ENCODE measurements at places on chromosomes 5 and 9.

- DNase-seq = no peak
Observed at GRCh38 chr5:38009749-38010358, 170.0 kb upstream of the GDNF start.

DNA sequence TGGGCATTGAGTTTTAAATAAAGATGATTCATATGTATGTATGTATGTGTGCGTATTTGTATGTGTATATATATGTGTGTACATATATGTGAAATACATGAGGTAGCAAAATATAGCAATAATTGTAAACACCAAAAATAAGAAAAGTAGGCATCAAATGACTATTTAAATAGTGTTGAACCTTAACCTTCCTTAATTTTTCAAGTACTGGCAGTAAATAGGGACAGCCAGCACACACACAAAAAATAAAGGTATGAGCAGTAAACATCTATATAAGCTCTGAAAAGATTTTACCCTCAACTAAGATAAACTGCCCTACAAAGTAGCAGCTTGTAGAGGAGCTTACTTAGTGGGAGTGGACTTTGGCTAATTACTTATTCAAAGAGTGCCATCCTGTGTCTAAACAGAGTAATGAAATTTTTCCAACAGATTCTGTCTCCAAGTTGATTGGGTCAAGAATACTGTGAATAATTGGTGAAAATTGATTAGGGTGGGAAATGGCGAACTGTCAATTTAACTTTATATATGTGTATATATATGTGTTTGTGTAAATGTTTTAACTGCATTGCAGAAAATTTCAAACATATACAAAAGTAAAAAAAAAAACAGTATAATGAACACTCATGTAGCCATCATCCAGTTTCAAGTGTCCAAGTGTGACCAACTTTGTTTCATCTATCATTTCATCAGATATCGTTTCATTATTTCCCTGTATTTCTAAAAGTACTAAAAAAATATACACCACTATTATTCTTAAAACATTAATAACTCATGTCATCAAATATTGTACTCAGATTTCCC, 2.0 kb upstream of the ADAMTS6 start:
- DNase-seq = peak; percentile 71

- DNase-seq = no peak
Observed at GRCh38 chr9:14062586-14063221, 251.2 kb downstream of the NFIB start.

DNA sequence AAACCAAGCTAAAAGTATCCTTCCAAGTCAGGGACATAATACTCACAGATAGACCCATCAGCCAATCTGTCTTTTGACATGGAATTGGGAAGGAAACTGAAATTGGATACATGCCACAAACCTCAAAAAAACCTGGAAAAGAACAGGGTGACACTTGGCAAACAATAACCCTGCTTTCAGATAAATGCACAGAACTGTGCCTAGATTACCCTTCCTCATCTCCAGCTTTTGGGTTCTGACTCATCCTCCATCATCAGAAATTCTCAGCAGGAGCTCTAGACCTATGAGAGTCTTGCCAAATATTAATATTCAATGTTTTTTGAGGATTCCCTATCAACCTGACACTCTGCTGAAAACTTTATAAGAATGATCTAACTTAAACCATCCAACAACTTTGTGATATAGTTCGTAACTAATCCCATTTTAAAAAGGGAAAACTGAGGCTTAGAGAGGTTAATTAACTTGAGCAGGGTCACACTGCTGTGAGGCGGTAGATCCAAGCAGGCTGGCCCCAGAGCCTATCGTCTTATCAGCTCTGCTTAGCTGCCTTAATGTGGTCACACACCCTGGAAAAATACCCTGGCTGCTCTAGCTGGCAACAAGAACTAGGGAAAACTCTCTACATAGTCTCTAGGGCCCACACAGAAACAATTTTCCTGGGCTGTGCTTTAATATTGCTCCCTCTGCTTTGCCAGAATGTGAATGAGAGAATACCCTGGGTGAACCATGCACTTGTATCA, 157.0 kb upstream of the TRPC7 start:
- no peak for DNase-seq

GRCh38 chr5:137092831-137093230, 406.3 kb downstream of the SPOCK1 start:
- DNase-seq = no peak
